ENCODE measurements at places on chromosomes 5 and 9.

GRCh38 chr9:28956116-28956880 lies 1383.0 kb upstream of the C9orf72 start:
- no peak for DNase-seq

- DNase-seq, result no peak
Measured at GRCh38 chr9:131144201-131144600, 18.8 kb downstream of the NUP214 start.

DNA sequence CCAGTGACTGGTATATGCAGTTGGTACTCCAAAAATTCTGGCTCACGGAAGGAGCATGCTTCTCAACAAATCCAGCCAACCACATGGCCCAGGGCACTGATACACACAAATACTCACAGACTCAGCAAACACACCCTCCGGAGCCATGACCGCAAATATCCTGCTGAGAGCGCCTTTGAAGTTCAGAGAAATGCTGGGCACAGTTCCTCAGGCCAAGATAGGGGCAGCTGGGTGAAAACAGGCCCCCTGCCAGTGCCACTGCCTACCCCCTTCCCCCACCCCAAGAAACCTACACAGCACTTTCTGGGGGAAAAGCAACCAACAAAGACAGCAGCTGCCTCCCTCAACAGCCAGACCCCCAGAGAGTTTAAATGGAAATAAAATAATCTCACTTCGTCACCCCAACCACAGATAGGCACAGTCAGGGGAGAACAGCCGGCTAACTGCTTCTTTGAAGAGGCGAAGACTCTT lies 120.0 kb downstream of the C5orf15 start:
- peak; percentile 46 for DNase-seq

GRCh38 chr9:86892576-86892975 lies 54.7 kb downstream of the GAS1 start:
- DNase-seq, result no peak

- DNase-seq, result no peak
Measured at GRCh38 chr5:132788990-132789886, 12.2 kb upstream of the SEPTIN8 start.

DNA sequence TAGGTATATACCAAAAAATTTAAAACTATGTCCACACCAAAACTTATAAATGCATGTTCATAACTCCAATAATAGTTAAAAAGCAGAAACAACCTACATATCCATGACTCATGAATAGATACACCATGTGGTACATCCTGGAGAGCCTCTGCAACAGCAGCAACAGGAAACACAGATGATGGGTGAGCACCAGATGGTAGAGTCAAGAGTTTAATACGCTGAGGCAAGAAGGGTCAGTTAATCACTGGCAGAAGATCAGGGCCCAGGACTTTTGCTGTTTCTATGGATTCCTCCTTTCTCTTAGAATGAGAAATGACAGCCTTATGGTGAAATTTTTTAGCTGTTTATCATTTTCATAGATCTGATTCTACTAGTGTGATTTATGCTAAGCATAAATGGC lies 351.8 kb upstream of the ADAMTSL1 start:
- no peak for DNase-seq

Measured in tongue (tissue), 3 donors.